ENCODE measurements at places on chromosomes 12 and 14. TPM values are rescaled to one million over a fixed set of nuclear protein-coding genes. Genes with fewer than 3 reads are reported as not detected.

- H3K4me3 ChIP-seq, result no peak overlapping the region
- DNase-seq, result no peak
- peaks cover 20% of the 10 kb centered on the region for H3K4me1 ChIP-seq
- H3K36me3 ChIP-seq, result no peaks in the 10 kb centered on the region
- H3K27me3 ChIP-seq, result no peaks in the 10 kb centered on the region
These were observed 9.5 kb downstream of the GPR19 start for GRCh38 chr12:12686472-12686871.

- H3K27me3 ChIP-seq, result no peaks in the 10 kb centered on the region
- H3K4me1 ChIP-seq, result no peaks in the 10 kb centered on the region
- no peak for DNase-seq
- no peak overlapping the region for H3K27ac ChIP-seq
These were observed 34.4 kb upstream of the CIPC start for GRCh38 chr14:77063571-77064171.

Gene TRIM9
- 2.7 TPM for total RNA-seq

Gene SPX
- total RNA-seq, result 6.4 TPM

DNA sequence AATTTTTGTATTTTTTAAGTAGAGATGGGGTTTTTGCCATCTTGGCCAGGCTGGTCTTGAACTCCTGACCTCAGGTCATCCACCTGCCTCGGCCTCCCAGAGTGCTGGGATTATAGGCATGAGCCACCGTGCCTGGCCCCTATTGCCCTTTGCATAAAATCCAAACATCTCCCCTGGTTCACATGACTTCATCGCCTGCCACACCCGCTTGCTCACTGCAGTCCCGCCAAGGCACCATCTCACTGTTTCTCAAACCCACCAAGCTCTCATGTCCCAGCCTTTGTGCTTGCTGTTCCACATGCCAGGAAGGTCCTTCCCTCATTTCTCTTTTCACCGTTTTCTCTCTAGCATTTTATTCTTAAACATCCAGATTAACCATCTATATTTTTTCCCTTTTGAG is 9.7 kb downstream of the RHOF start:
- H3K27me3 ChIP-seq, result no peaks in the 10 kb centered on the region
- peak overlapping the region; percentile 30 for H3K27ac ChIP-seq

Gene C12orf54
- not detected for total RNA-seq

Gene SLCO1B1
- 0.18 TPM for total RNA-seq

Gene AQP2
- total RNA-seq, result not detected

DNA sequence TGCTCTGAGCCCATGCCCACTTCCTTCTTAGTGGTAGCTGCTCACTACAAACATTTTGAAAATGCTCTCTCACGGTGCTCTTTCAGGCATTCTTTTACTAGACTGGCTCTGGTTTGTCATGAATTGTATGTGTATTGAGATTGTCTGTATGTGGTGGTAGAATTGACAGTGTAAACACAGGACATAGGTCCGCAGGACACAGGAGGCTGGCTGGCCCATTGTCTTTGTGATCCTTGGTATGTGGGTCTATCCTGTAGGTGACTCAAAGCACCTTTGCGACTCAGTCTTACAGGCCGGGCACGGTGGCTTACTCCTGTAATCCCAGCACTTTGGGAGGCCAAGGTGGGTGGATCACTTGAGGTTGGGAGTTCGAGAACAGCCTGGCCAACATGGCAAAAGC is 250.9 kb downstream of the C12orf75 start:
- no peaks in the 10 kb centered on the region for H3K36me3 ChIP-seq
- H3K27me3 ChIP-seq, result no peaks in the 10 kb centered on the region
- no peak for DNase-seq
- H3K27ac ChIP-seq, result no peak overlapping the region

DNA sequence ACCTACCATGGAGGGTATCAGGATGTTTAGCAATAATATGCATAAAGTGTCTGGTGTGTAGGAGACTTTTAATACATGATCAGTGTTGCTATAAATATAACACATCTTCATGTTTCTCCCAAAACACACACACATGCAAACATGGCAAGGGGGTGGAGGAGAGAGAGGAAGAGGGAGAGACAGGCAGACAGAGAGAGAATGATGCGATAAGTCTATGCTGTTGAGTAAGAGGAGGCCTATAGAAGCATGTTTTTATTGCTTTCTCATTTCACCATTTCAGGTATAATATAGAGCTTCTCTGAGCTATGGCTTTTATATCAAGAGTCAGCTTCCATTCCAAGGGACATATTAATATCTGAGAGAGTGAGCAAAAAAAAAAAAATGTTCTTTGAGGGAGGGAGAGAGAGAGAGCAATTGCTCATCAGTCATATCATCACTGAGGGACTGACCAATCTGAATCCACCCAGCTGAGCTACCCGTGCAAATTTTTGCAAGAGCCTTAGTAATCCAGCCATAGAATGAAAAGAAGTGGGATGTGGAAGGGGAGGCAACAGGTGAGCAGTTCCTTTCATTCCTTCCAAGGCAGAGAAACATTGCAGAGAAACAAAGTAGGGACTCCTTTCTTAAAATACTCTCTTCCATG is 54.8 kb upstream of the RASSF8 start:
- no peak for DNase-seq
- H3K27ac ChIP-seq, result no peak overlapping the region
- no peaks in the 10 kb centered on the region for H3K27me3 ChIP-seq
- H3K36me3 ChIP-seq, result no peaks in the 10 kb centered on the region
- H3K4me1 ChIP-seq, result no peaks in the 10 kb centered on the region

- no peaks in the 10 kb centered on the region for H3K36me3 ChIP-seq
- H3K27ac ChIP-seq, result no peak overlapping the region
- DNase-seq, result no peak
- no peaks in the 10 kb centered on the region for H3K27me3 ChIP-seq
These were observed 30.7 kb downstream of the ADGRD1 start for GRCh38 chr12:130984183-130985058.

- no peak overlapping the region for H3K27ac ChIP-seq
- no peaks in the 10 kb centered on the region for H3K36me3 ChIP-seq
- H3K4me3 ChIP-seq, result no peak overlapping the region
These were observed 185.6 kb downstream of the TBX5 start for GRCh38 chr12:114220311-114220710.

GRCh38 chr12:79881351-79881750 is 53.5 kb downstream of the PPP1R12A start:
- no peaks in the 10 kb centered on the region for H3K36me3 ChIP-seq
- no peaks in the 10 kb centered on the region for H3K4me1 ChIP-seq
- no peak overlapping the region for H3K27ac ChIP-seq
- H3K27me3 ChIP-seq, result no peaks in the 10 kb centered on the region

DNA sequence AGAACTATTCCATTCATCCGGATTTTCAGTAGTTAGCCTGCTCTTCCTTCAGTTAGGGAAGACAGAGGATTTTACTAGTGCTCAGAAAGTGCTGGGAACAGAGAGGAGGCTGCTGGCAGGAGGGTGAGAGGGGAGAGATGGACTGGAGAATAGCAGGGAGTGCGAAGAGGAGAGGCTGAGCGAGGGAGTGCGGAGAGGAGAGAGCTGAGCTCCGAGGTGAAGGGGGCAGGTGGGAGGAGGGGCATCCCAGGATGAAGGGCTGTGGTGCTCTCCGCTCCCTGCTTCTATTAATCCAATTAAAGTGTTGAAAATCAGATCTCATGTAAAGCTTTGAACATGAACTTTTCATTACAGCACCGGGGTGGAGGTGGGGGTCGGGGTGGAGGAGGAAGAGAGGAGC is 20.4 kb upstream of the SMOC1 start:
- DNase-seq, result no peak
- no peak overlapping the region for H3K4me3 ChIP-seq
- H3K27ac ChIP-seq, result no peak overlapping the region
- no peaks in the 10 kb centered on the region for H3K27me3 ChIP-seq
- H3K4me1 ChIP-seq, result peaks cover 22% of the 10 kb centered on the region
- no peaks in the 10 kb centered on the region for H3K36me3 ChIP-seq

Gene TRAF3
- 18.3 TPM for total RNA-seq

- H3K27ac ChIP-seq, result no peak overlapping the region
- no peak overlapping the region for H3K4me3 ChIP-seq
- no peaks in the 10 kb centered on the region for H3K27me3 ChIP-seq
- H3K4me1 ChIP-seq, result no peaks in the 10 kb centered on the region
- DNase-seq, result no peak
These were observed 149.9 kb downstream of the KIF26A start for GRCh38 chr14:104288272-104288671.

GRCh38 chr12:64646318-64646717 is 36.0 kb downstream of the RASSF3 start:
- H3K4me1 ChIP-seq, result peaks cover 17% of the 10 kb centered on the region
- H3K36me3 ChIP-seq, result no peaks in the 10 kb centered on the region
- no peak for DNase-seq

DNA sequence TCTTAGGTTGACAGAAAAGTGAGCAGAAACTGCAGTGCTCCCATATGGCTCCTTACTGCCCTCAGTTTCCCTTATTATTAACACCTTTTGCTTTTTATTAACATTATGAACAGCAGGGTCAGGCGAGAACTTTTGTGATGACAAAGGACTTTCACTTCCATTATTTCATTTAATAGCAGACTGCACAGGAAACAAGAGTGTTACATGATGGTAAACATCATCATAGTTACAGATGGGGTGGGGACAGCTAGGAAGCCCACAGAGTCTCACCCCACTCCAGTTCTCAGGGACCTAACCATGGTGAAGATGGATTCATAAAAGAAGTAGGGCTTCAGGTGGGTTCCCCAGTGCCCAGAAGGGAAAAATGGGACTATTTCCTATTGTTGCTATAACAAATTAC is 110.1 kb upstream of the PELI2 start:
- H3K27ac ChIP-seq, result no peak overlapping the region
- no peaks in the 10 kb centered on the region for H3K36me3 ChIP-seq
- H3K27me3 ChIP-seq, result no peaks in the 10 kb centered on the region
- peaks cover 28% of the 10 kb centered on the region for H3K4me1 ChIP-seq
- H3K4me3 ChIP-seq, result no peak overlapping the region
- no peak for DNase-seq

DNA sequence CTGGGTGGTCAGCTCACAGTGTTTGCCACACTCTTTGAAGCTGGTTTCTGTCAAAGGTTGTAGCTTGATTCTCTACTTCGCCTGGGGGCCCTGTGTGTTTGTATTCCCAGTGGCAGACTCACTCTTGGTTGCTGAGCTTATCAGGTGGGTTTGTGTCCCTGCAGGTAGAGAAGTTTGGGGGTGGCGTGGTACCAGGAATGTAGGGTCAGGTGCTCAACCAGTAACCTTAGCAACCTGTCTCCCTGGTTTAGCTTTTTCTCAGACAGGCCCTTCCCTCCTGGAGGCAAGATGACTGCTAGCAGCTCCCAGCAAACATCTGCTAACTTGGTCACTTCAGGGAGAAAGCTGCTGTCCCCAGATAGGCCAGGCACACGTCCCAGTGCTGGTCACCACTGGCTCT is 352.2 kb downstream of the AACS start:
- H3K27ac ChIP-seq, result no peak overlapping the region
- no peak for DNase-seq
- no peaks in the 10 kb centered on the region for H3K27me3 ChIP-seq
- H3K4me1 ChIP-seq, result no peaks in the 10 kb centered on the region

Gene ZNF385A
- 8.4 TPM for total RNA-seq

DNA sequence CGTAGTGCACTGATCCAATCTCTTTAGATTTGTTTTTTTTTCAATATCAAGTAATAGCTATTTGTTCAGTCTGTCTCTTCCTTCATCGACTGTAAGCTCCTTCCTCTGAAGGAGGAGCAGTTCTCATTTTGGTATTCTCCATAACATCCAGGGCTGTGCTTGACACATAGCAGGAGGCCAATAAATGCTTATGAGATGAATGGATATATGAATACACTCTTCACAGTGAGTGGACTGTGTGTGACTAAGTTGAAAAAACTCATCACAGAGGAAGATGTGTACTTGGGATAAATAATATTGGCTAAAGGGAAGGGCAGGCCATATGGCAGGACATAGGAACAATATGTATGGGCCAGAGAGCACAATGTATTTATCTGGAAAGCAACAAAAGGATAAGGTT is 205.3 kb upstream of the PRICKLE1 start:
- no peaks in the 10 kb centered on the region for H3K27me3 ChIP-seq
- no peak overlapping the region for H3K4me3 ChIP-seq
- no peak overlapping the region for H3K27ac ChIP-seq
- peaks cover 22% of the 10 kb centered on the region for H3K4me1 ChIP-seq
- no peaks in the 10 kb centered on the region for H3K36me3 ChIP-seq

DNA sequence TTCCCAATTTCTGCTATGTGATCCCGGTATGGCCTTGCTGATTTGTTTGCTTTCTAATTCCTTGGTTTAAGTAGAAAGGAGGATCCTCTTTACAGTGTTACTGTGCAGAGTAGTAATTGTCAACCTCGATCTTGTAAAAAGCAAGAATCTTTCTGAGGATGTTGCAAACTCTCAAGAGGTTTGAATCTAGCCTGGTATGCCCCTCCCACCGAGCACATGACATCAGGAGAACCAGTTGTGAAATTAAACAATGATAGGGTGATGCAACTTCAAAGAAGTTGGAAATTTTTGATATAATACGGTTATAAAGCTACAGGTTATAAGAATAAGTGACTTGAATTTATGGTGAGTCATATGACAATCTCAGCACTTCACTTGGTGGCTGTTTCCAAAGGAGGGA is 35.0 kb upstream of the FUT8 start:
- no peak overlapping the region for H3K4me3 ChIP-seq
- no peaks in the 10 kb centered on the region for H3K36me3 ChIP-seq
- no peaks in the 10 kb centered on the region for H3K27me3 ChIP-seq
- DNase-seq, result no peak

GRCh38 chr12:89261982-89262381 is 90.3 kb downstream of the DUSP6 start:
- H3K36me3 ChIP-seq, result no peaks in the 10 kb centered on the region
- no peak for DNase-seq
- H3K27ac ChIP-seq, result no peak overlapping the region
- H3K4me1 ChIP-seq, result peaks cover 27% of the 10 kb centered on the region
- H3K27me3 ChIP-seq, result no peaks in the 10 kb centered on the region
- no peak overlapping the region for H3K4me3 ChIP-seq

DNA sequence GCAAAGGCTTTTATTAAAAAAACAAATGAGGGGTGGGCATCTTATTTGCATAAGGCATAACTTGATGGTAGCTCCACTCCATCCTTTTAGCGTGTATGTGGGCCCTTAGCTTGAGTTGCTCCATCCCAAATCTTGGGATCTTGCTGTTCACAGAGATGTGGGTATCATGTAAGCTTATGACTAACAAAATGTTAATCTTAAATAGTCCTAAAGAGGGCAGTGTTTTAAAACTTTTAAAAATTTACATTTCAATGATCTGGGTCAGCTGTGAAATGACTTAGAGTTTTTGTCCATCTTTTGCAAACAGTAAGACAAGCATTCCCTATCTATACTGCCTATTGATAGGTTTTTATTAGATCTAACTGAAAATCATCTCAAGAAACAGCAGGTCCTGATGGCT is 86.0 kb downstream of the SLCO1A2 start:
- H3K27ac ChIP-seq, result no peak overlapping the region
- no peaks in the 10 kb centered on the region for H3K27me3 ChIP-seq
- no peaks in the 10 kb centered on the region for H3K36me3 ChIP-seq
- H3K4me3 ChIP-seq, result no peak overlapping the region

GRCh38 chr12:89262855-89263552 is 89.3 kb downstream of the DUSP6 start:
- no peaks in the 10 kb centered on the region for H3K36me3 ChIP-seq
- H3K4me3 ChIP-seq, result no peak overlapping the region
- peaks cover 27% of the 10 kb centered on the region for H3K4me1 ChIP-seq

- no peak overlapping the region for H3K4me3 ChIP-seq
- no peaks in the 10 kb centered on the region for H3K36me3 ChIP-seq
- H3K4me1 ChIP-seq, result no peaks in the 10 kb centered on the region
- no peak overlapping the region for H3K27ac ChIP-seq
- no peaks in the 10 kb centered on the region for H3K27me3 ChIP-seq
These were observed 111.3 kb upstream of the FKBP4 start for GRCh38 chr12:2683283-2684025.

Data from Caco-2 (cell line).